GM23338 (cell line): ENCODE measurements at places on chromosomes 5 and 9.

- DNase-seq, result no peak
Measured at GRCh38 chr5:174617285-174617684, 107.1 kb upstream of the MSX2 start.

- peak; percentile 80 for DNase-seq
Measured at GRCh38 chr9:132409828-132410528, at the start of gene CFAP77. TSS of gene CFAP77 (plus strand) at chr9:132410211. CDS start at chr9:132410272, 61 bp downstream.

DNA sequence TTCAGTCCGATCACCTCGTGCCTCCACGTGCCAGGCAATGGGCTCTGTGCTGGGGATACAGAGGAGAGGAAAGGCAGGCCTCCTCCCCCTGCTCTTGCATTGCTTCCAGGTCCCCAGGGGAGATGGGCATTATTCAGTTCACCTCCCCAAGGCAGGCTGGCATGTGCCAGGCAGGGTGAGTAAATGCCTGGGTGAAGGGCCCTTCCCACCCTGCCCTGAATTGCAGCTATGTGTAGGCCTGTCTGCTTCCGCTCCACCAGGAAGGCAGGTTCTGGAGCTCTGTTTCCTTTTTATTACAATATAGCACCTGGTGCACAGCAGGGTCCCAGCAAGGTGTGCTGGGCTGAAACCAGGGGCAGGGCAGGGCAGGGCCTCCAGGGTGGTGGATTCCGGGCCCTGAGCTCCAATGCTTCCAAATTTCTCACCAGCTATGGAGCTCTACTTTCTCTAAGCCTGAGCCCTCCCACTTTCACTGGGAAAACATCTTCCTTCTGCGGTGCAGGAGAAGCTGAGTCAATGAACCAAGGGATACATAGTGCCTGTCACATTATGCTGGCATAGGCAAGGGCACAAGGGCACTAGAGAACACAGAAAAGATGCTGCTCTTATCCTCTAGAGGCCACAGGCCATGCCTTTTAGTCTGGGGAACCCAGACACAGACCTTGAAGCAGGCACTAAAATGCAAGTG, 42.0 kb downstream of the SHB start:
- no peak for DNase-seq

DNA sequence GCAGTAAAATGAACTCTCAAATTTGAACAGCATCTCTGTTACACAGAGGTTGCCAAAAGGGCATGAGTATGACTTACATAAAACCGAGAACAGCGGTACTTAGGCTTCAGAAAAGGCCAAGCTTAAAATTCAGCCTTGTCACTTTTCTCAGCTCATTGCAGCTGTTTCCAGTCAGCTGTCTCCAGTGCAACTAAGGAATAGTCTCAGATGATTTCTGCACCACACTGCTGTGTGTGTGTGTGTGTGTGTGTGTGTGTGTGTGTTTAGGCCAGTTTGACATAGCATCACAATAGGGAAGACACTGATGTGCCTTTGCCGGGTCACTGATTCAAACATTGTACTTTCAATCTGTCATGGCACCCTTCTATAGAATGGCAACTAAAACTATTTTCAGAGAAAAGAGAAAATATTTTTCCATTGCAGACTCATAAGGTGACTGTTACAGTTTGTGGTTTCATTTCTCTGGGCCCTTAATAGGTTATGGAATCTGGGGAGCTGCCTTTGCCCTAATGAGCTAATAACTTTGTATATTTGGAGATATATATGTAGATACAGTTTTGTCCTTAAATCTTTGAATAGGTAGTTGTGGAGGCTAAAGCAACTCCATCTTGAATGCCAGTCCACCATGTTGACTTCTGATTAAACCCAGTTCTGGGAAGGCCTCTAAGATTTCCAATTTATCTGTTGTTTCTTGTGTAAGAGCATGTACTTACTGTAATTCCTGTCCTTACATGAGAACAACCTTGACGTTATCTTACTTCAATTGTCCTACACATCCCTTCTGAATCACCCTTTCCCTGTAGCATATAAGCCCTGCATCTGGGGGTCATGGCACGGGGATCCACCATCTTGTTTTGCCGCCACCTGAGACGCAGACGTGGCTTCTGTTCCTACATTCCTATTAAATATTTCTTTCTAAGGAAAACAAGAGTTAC, 4.5 kb downstream of the LSM11 start:
- no peak for DNase-seq

DNA sequence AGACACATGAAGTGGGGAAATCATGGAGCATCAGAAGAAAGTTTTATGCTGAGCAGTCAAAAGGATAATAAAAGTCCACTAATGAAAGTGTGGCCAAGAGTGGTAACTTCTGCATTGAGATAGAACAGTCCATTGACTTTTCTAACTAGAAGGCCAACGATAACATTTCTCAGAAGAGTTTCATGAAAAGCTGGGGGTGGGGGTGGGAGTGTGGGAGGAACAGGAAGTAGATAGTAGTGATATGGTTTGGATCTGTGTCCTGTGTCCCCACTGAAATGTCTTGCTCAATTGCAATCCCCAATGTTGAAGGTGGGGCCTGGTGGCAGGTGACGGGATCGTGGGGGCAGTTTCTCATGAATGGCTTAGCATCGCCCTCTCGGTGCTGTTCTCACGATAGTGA, 36.2 kb upstream of the SNAPC3 start:
- DNase-seq, result no peak

- DNase-seq, result no peak
Measured at GRCh38 chr9:34983209-34983608, 6.3 kb upstream of the DNAJB5 start.

DNA sequence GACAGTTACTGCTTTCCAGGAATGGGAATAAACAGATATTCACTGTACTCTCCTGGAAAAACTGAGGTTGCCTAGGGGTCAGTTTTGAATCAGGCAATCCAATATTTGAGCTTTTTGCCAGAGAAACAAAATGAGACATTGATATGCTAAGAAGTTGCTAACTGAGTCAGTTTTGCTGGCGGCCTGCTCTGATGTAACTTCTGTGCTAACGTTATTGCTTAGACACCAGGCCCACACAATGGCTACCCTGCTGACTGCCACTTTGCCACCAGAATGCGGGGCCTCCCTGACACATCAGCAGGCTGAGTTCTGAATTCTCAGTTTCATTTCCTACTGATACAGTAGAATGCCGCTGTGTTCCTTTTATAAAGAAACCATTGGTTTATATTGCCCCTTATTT, 18.2 kb upstream of the ZNF618 start:
- peak; percentile 10 for DNase-seq

- peak; percentile 69 for DNase-seq
Measured at GRCh38 chr5:122078116-122079110, at the start of gene LOX. TSS of gene LOX (minus strand) at chr5:122078259. CDS start at chr5:122077985, 274 bp downstream.

DNA sequence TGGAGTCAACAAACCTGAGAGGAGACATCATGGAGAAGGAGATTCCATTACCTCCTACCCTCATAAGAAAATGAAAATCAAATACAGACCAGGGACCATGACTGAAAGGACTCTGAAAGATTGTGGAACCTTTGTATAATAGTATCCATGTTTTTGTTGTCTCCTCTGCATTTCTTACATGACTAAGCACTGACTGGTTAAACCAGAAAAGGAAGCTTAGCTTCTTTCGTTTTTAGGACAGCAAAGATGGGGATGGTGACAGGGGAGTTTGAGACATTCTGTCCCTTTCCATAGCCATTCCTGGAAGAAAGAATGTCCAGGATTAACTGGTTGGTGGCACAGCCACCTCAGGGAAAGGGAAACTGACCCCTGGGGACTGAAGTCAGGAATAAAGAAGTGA, 22.2 kb downstream of the ITGA1 start:
- DNase-seq, result no peak

DNA sequence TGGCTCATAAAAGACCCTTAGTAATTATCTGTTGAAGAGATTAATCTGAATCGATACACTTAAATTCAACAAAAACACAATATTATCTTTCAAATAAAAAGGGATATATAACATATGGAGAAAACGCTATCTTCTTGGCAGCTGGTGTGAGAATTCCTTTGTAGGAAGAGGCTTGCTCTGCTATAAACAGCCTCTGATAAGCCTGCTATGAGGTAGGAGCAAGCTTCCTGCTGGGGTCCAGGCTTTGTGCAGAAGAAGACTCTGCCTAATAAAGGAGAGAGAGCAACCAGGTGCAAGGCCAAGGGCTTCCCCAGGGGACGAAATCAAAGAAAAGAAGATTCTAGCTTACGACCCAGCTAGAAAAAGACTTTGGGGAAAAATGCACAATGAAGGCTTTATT, 43.3 kb upstream of the SSBP2 start:
- no peak for DNase-seq

DNA sequence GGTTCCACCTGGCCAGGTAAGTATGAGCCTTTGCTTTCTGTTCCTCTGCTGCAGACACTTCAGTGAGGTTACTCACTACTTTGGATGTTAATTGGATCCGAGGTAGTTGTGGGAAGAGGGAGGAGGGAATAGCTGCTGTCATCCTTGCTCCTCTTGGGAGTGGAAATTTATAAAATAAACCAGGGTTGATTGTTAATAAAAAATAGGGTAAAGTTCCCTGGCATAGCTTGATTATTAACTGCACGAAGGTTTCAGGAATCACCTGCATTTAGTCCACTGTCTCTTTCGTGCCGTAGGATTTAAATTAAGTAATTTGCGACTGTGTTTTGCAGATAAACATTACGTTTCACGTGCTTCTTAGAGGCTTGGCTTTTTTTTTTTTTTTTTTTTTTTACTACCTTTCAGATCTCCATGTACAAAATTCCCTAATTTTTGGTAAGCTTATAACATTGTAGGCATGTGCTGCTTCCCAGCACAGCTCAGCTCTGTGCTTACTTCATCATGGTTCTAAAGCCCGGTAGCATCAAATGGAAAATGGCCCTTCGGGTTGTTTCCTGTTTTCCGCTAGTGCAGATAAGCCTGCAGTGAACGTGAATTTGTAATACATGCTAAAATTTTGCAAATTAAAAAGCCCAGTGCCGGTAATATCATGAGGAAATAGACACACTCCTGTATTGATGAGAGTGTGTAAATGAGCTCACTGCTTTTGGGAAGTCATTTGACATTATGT, 26.9 kb upstream of the LTC4S start:
- DNase-seq, result no peak

DNA sequence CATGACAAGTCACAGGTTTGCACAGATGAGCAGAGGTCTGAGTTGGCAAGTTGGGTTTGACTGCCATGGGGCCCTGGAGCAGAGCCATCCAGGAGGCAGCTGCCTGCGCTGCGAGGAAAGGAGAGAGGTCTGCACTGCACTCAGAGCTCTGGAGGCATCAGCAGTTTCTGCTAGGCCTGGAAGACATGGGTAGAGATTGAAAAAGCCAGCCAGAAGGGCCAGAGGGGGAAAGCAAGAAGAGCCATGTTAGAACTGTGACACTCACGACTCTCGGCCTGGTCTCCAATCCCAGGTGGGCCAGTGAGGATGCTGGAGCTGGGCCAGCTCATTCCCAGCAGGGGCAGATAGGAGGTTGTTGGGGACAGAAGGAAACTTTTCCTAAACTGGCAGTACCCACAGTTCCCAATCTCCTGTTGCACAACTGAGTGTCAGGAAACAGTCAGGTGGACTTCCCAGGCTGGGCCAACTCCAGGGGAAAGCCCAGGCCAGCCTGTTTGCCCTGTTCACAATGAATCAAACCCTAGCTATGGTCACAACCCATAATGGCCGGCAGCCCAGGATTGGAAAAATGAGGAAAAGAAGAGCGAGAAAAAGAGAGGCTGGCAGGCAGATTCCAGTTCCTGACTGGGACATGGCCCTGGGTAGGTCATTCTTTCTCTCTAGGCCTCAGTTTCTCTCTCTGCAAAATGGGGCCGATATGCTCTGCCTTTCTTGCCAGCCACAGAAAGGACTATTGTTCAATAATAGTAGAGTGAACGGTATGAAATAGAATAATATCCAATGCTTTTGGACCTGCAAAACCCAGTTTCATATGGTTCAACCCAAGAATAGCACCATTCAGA, 7.8 kb upstream of the ORM1 start:
- no peak for DNase-seq

DNA sequence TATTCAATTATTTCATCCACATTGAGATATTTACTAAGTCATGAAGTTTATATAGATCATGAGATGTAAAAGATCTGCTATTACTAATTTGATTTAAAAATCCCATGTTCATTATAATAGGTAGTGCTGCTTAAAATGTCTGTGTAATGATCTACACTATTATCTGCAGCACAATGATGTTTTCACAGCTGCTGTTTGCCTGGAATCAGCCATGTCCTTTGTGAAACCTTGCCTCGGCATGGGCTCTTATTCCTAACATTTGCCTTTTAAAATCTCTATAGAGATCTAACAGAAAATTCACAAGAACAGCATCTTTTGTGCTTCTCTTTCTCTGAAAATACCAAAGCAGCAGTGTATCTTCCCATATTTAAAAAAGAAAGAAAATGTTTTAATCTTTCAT, 444.6 kb downstream of the PTPRD start:
- no peak for DNase-seq

- no peak for DNase-seq
Measured at GRCh38 chr9:27542508-27542907, 12.9 kb upstream of the MOB3B start.

DNA sequence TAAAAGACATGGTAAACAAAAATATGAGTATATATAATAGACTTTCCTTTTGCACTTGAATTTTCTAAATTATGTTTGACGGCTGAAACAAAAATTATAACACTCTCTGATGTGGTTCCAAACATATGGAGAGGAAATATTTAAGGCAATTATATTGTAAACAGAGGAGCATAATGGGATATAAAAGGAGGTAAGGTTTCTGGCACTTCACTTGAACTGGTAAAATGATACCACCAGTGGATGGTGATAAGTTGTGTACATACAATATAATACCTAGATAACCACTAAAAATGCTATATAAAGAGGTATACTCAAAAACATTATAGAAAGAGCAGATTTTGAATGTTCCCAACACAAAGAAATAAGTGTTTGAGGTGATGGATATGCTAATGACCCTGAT, 192.9 kb upstream of the RAD23B start:
- no peak for DNase-seq

DNA sequence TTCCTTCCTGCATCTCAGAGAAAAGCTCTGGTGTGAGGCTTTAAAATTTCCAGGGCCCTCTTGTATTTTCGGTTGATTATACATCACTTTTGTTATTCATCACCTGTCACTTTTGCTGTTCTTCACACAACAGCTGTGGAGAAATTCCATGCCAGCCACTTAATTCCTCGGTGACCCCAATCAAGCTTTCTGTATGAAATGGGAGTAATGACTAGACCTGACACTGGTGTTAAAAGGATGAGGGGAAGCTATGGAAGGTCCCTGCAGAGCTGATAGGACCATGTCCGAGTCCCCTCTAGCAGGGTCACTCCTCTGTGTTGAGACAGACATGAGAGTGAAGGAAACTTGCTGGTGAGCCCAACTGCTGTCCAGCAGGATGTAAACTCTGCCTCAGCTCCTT, 59.7 kb downstream of the GPR21 start:
- DNase-seq, result no peak

DNA sequence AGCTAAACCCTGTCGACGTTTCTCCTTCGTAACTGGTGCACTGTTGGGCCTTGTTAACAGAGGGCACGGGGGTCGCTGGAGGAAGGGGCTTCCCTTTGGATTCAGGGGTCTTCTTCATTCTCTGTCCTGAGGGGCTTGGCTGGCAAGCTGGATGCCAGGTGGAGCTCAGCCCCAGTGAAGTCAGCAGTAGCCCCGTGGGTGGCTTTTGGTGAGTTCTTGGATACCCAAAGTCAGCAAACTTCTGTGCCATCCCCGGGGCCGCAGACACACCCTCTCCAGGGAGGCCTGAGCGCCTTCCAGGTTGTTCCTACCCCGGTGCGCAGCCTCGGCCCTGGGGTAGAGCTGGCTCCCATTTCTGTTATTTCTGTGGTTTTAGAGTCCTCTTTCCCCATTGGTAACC, 12.3 kb upstream of the OBP2A start:
- no peak for DNase-seq

GRCh38 chr5:127587246-127587917, 61.5 kb upstream of the CTXN3 start:
- DNase-seq, result no peak

- no peak for DNase-seq
Measured at GRCh38 chr5:102731693-102732092, 23.4 kb upstream of the PAM start.

GRCh38 chr9:3773362-3774060, 247.7 kb upstream of the RFX3 start:
- DNase-seq, result no peak
